ENCODE measurements at places on chromosomes 16 and 17. TPM values are rescaled to one million over a fixed set of nuclear protein-coding genes. Genes with fewer than 3 reads are reported as not detected.

Gene CCL23
- total RNA-seq = not detected

Gene CDRT15L2
- total RNA-seq = not detected

Gene HP
- not detected for total RNA-seq

Gene CCL17
- total RNA-seq = not detected

Gene TRPV3
- 0.30 TPM for total RNA-seq

Gene VPS4A
- 31.5 TPM for total RNA-seq

Measured in A549 treated with AZD2906 at 1 μM for 4 hours (cell line).